ENCODE measurements at places on chromosomes 16 and 17. TPM values are rescaled to one million over a fixed set of nuclear protein-coding genes. Genes with fewer than 3 reads are reported as not detected.

DNA sequence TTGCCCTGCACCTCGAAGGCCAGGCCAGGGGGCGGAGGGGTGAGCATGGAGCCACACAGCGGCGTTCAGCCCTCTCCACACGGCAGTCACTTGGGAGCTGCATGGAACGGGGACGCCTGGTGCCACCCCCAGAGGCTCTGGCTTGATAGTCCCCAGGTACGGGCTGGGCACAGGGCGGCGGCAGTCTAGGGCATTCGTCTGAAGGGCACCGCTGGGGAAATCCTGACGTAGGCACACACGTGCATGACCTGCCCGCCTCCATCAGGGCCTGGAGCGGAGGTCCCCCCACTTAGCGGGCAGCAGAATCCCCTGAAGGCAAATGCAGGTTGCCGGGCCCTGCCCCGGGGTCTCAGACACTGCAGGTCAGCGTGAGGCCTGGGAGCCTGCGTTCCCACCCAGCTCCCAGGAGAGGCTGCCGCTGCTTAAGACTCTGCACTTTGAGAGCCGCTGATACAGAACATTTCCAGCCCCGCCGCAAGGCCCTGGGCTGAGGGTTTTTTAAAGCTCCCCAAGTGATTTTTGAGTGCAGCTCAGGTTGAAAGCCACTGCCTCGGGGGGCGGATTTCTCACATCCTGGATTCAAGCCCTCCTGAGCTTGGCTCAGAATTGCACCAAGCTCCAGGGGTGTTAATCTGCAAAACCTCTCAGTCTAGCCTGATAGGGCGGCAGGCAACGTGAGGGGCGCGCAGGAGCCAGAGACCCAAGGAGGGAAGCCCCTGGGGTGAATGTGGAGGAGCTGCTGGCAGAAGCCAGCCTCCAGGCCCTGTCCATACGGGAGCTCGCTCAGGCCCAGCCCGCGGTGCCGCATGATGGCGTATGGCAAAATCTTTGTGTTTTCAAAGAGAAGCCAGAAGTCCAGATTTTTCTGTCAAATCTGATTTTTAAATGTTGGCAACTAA, 182.3 kb upstream of the GSE1 start:
- DNase-seq, result no peak

GRCh38 chr16:46949241-46949892, 24.1 kb downstream of the DNAJA2 start:
- no peak for DNase-seq

- DNase-seq, result no peak
Observed at GRCh38 chr17:31915456-31916100, 14.1 kb upstream of the UTP6 start.

Gene MT1M
- 42.6 TPM for total RNA-seq

DNA sequence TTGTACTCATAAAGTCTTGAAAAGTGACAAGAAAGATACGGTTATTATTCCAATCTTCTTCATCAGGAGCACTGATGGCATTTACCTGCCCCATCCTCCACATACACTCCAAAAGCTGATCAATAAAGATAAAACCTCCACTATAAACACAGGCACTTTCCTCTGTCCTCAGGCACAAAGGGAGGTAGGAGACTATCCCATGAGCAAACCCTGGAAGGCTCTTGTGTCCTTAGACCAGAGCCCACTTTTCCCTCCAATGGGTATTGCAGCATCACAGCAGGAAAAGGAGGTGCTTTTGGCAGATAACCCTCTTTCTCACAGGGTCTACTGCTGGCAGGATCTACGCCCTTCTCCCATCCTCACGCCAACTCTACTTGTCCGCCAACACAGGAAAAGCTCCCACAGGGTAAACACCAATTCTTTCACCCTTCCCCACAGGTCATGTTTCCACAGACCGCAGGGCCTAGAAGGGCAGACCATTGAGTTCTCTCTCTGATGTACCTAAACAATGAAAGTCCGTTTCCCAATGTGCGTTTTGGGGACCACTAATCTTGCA, 28.7 kb downstream of the NXPH3 start:
- DNase-seq, result no peak

DNA sequence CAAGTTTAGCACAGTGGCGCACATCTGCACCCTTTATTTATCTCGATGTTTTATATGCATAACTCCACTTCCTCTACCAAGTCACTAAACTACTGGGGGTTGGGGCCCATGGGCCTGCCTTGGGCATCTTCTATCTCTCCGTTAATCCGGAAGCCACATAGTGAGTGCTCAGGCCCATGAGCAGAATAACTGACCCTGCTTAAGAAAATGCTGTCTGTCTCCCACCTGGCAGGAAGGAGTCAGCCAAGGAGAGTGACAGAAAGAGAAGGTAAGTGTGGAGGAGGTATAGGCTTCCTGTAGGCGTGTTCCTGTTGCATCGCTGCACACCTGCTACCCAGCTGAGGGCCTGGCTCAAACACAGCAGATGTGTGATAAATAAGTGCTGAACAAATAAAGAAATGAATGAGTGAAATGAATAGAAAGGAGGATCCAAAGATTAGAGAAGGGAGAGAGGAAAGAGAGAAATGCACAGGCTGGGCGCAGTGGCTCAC, 320.1 kb downstream of the SLC39A11 start:
- no peak for DNase-seq

Gene DHRS7B
- 47.2 TPM for total RNA-seq

Gene MRTFB
- 57.9 TPM for total RNA-seq

DNA sequence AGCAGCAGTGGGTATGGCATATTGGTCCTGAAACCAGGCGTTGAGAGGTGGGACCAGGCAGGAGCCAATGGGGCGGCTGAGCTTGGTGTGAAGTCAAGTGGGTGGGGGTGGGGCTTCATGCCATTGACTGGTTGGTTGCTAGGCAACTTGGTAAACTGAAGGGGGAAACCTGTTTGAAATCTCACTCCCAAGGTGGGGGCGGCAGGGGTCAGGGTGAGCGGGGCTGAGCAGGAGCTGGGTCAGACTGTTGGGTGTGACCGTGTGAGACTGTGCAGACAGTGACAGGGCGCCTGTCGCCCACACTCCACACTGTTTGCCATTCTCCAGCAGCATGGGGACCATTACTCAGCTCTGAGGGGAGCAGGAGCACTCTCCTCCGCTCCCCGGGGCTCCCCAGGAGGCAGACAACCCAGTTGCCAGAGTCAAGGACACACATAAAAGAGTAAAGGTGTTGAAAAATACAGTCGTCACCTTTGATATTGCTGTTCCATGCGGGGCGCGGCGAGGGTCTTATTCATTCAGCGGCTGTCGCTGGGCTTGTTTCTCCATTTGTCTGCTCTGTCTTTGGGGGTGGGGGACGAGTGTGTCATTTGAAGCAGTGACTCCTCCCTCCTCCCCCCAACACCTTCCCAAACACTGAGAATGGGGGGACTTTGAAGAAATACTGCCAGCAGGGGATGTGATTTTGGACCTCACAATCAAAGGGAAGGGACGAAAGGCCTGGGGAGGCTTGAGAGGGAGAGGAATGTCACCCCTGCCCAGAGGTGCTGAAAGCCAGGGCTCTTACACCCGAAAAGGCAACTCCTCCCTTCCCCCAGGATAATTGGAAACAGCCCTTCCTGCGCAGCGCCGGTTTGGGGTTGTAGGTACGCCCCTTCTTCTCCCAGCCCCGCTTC, 1.2 kb upstream of the EFNB3 start:
- peak; percentile 30 for DNase-seq

- DNase-seq, result no peak
Observed at GRCh38 chr17:80034791-80035686, 633 bp downstream of the TBC1D16 start.

Gene FMNL1
- total RNA-seq, result 89.4 TPM

Gene MYH2
- not detected for total RNA-seq

- no peak for DNase-seq
Observed at GRCh38 chr16:56977823-56978430, 11.4 kb upstream of the NLRC5 start.

DNA sequence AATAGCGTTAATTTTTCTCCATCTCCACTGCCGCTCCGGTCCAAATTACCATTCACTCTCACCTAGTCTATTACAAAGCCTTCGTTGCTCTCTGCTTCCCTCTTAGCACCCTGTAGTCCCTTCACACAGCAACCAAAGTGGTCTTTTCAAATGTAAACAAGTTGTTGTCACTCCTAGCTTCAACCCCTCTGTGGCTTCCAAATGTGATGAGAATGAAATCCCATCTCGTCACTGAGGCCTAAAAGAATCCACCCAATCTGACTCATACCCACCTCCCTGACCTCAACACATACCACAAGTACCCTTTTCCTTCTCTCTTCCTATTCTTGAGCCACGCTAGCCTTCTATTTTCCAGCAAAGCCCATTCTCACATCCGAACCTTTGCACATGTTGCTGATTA, 2.2 kb upstream of the PELP1 start:
- no peak for DNase-seq

GRCh38 chr16:10664720-10665126, 30.0 kb downstream of the TEKT5 start:
- DNase-seq, result no peak

DNA sequence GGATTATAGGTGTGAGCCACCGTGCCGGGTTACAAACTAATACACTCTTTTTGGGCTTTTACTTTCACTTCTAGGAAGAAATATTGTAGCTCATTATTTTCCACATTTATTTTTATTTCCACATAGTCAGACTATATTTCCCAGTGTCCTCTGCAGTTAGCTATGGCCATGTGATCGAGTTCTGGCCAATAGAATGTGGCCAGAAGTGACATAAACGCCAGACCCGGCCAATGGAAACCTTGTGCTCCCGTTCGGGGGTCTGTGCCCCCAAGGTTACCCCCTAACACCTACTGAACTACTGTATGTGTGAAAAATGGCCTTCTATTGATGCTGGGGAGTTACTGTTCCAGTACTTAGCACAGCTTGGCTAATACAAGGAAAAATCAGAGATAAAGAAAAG, 13.2 kb upstream of the RPTOR start:
- DNase-seq, result no peak

DNA sequence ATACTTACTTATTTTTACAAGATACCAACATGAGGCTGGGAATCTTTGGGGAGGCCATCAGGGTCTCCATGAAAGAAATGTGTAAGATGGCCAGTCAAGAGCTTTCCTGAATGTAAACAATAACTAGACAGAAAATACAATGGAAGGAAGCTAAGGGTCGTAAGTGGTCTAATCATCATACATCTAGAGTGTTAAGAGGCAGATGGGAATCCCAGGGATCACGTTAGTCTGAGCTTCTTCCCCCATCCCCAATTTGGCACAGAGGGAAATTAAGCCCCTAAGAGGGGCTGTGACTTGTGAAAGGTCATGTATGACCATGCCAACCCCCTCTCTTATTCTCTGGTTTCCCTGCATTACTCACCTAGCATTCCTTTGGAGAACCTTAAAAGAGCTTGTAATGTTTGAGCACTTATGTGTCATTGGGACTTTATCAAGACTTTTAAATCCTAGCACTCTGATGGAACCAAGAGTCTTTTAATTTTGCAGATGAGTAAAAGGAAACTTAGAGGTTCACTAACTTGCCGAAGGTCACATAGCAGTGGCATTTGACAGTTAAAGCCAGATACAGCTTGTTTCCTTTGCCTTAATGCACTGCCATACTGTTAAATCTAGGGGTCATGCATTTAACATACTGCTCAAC, 46.1 kb downstream of the DCUN1D3 start:
- DNase-seq, result no peak

Gene TBC1D3
- not detected for total RNA-seq

DNA sequence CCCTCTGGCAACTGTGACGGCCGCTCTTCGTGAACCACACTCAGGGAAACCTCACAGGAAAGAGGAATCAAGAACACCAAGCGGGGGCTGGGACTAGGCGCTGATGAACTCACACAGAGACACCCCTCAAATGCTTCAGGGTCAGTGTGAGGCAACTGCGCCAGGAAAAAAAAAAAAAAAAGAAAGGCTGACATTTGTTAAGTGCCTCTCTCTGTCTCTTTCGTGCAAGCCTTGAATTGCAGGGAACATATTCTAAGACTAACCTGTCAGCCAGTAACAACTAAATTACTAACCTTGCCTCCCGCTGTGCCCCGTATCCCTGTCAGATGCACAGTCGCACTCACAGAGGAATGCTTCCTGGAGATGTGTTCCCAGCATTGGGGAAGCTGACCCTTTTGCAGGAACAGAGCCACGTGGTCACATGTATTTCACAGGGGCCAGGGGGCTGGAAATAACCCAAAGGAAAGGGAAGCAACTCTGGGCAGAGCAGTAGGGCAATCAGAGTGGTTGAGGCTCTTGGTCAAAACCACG, 247.8 kb downstream of the XYLT1 start:
- no peak for DNase-seq

- no peak for DNase-seq
Observed at GRCh38 chr16:85105475-85105874, 6.8 kb downstream of the CIBAR2 start.
